ENCODE measurements at places on chromosomes 7 and 10.

DNA sequence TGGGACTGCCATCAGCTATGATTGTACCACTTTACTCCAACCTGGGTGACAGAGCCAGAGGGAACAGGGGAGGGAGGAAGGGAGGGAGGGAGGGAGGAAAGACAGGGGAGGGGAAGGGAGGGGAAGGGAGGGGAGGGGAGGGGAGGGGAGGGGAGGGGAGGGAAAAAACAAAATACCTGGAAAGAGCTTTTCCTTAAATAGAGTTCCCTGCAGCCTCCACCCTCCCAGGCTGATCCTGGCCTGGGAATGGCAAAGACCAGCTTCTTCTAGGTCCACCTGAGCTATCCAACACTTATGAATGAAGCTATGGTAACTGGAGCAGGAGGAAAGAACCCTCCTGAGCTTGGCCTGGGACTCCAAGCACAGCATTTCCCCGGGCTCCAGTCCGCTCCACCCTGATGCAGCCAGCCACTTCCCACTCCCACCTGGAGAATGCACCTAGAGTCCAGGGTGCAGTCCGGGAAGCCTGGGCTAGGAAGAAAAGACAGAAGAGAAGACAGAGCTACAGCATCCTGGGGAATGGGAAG lies 66.1 kb downstream of the GRID1 start:
- DNase-seq: no peak
- no peak overlapping the region for H3K27ac ChIP-seq
- H3K4me1 ChIP-seq: no peaks in the 10 kb centered on the region
- H3K4me3 ChIP-seq: no peak overlapping the region
- no peaks in the 10 kb centered on the region for H3K36me3 ChIP-seq

- no peak overlapping the region for H3K27ac ChIP-seq
- no peaks in the 10 kb centered on the region for H3K27me3 ChIP-seq
- no peaks in the 10 kb centered on the region for H3K36me3 ChIP-seq
- no peak overlapping the region for H3K4me3 ChIP-seq
- no peaks in the 10 kb centered on the region for H3K4me1 ChIP-seq
- DNase-seq: no peak
Observed at GRCh38 chr7:15113752-15114151, 211.2 kb upstream of the DGKB start.

DNA sequence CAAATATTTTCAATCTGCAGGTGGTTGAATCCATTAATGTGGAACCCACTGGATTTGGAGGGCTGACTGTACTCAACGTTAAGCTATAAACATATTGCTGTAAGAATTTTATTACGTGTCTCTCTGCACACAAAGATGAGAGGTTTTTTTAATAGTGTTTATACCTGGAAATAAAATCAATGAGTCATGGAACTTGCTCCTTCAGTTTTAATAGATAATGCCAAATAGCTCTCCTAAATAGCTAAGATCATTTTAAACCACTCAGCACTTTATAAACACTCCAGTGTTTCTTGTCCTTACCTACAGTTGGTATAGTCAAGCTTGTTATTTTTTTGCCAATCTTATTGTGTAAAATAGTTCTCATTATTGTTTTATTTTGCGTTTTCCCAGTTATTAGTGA lies 455.6 kb upstream of the FZD8 start:
- H3K27me3 ChIP-seq: no peaks in the 10 kb centered on the region
- H3K4me1 ChIP-seq: no peaks in the 10 kb centered on the region
- no peak overlapping the region for H3K4me3 ChIP-seq
- no peak for DNase-seq

GRCh38 chr7:82696631-82697030 lies 253.1 kb upstream of the CACNA2D1 start:
- H3K4me3 ChIP-seq: no peak overlapping the region
- no peak for DNase-seq
- no peak overlapping the region for H3K27ac ChIP-seq
- no peaks in the 10 kb centered on the region for H3K36me3 ChIP-seq
- H3K4me1 ChIP-seq: no peaks in the 10 kb centered on the region

All from naive B cell (primary cell).